ENCODE measurements at places on chromosomes 2 and 18.

DNA sequence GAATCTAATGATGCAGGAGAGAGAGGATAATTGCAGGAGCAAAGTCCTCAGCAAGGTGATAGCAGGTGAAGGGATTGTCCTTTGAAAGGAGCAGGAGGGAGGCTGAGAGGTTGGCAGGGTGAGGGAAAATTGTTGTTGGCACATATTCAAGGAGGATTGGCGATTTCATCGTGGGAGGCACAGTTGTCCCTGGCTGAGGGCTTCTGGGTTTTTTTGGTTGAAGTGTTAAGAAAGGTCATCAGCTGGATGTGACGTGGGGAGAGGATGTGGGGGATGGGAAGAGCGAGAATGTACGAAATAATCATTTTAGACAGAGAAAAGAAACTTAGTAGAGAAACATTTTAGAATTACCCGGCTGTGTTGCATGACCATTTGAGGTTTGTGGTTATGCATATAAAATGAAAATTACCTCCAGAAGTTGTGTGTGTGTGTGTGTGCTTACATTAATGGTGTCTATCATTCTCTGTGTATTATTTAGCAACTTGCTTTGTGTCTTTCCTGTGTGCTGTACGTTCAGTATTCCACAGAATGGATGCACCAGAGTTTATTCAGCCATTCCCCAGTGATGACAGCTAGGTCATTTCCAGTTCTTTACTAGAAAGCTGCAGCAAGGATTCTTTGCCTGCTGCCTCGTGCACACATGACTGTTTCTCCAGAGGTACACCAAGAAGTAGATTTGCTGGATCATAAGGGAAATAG is 67.6 kb downstream of the SDC1 start:
- DNase-seq, result no peak

DNA sequence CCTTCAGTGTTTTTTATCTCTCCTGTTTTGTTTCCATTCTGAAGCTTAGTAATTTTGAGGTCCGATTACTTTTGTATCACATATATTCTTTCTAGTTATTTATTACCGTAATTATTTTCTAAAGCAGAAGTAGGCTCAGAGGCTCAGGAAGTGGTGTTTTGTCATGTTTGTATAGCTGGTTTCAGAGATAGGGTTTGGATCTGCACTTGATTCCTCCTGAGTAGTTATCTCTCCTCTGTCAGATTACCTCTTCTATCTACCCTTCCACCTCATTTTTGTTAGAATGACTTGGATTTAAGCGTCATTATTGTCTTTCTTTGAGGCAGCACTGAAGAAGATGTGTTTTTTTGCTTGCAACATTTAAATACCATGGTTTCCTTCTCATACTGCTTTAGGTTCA is 95.4 kb downstream of the MTA3 start:
- DNase-seq, result no peak

DNA sequence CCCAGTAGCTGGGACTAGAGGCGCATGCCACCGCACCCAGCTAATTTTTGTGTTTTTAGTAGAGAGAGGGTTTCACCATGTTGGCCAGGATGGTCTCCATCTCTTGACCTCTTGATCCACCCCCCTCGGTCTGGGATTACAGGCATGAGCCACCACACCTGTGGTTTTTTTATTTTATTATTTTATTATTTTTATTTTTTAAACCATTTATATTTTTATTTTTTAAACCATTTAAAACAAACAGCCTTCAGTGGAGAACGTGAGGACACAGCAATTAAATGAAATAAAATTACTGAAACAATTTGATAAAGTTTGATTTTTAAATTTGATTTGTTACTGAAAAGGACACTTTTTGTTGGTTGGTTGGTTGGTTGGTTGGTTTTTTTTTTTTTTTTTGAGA is 181.0 kb downstream of the AGAP1 start:
- DNase-seq, result no peak

GRCh38 chr18:21853016-21853415 is 112.4 kb downstream of the MIB1 start:
- DNase-seq, result peak; percentile 46

DNA sequence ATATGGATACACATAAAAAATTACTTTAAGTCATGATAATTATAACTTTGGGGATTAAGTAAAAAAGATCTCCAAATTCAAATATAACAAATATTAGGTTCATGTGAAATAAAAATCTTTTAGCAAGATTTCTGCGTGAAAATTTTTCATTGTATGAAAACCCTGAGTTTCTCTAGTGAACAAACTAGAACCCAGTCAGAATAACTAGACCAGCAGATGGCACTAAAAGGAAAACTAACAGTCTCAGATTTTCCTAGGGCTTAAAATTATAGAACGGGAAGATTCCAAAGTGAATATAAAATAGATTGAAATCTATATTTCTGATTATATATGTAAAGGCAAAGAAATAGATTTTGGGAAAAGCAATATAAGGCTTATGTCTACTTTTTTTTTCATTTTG is 43.3 kb downstream of the TMEM200C start:
- DNase-seq, result no peak

DNA sequence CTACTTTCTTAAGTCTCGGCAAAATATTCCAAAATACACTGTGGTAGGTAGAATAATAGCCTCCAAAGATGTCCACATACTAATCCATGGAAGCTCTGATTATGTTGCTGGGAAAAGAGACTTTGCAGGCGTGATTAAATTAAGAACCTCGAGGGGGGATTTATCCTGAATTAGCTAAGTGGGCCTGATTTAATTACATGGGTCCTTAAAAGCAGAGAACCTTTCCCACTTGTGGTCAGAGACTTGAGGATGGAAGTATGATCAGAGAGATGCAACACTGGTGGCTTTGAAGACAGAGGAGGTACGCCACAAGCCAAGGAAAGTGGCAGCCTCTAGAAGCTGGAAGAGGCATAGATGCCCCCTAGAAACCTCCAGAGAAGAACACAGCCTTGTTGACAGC is 2.8 kb downstream of the DYM start:
- no peak for DNase-seq

DNA sequence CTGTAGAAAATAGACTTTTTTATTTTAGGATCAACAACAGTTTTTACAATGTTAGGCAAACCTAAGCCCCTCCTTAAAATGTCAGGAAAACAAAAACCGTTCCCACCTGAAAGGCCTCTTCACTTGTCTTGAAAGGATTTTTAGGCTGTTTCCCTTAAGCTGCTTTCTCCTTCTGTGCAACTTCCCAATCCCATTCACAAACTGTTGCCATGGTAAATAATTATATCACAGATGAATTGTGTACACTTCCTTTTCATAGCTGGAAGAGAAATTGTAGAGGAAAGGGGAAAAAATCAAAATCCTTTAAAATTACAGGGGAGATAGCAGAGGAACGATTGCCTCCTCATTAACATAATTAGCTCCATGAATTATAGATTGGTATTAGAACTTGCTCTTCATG is 1488.0 kb upstream of the CELF4 start:
- no peak for DNase-seq

GRCh38 chr2:241652142-241652541 is 14.6 kb downstream of the ATG4B start:
- no peak for DNase-seq

DNA sequence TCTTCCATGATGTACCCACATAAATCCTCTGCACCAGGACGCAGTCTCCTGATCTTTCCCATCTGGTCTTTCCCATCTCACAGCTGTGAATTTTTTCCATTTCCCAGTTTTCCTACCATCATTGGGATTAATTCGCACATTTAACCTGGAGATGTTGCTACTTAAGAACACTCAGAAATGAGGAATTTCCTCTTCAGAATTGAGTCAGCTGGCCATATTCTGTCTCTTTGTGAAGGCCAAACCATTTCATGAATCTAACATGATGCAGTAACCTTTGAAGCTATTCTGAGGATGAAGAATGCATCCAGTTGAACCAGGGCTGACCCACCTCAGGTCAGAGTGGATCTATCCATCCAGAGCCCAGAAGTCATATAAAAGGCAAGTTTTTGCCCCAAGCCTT is 326.8 kb downstream of the SETBP1 start:
- DNase-seq, result no peak

GRCh38 chr2:80330527-80331450 is 26.2 kb upstream of the LRRTM1 start:
- no peak for DNase-seq

GRCh38 chr2:20365249-20365817 is 14.7 kb upstream of the PUM2 start:
- peak; percentile 61 for DNase-seq

DNA sequence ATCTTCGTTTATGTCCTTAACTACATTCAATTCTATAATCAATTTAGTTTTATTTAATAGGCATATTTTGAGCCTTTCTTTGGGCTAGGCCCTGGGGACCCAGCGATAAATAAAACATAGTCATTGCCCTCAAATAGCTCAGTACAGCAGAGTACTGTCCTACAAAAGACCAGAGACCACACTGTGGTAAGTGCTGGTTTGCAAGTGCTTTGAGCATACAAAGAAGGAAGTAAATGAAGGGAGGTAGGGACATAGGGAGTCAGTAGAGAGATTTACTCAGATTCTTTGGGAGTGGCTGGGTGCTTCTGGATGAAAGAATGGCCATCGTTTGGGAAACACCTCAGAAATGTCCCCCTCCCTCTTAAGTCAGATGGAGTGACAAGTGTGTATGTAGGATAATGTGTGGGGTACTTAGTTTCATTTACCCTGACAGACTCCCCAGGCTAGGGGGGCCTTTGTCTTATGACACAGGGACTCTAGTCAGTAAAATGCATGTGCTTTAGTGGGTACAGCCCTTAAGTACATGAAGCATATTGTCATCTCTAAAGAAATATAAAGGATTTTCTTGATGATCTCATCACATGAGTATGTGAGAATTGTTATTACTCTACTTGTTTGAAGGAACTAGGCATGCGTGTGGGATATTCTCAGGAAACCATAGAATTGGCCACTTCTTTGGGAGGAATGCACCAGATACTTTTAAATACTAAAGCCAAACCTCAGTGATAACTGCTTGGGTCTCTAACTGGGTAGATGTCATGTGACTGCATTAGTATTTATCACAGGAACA is 35.1 kb downstream of the MAPRE2 start:
- DNase-seq, result peak; percentile 71

DNA sequence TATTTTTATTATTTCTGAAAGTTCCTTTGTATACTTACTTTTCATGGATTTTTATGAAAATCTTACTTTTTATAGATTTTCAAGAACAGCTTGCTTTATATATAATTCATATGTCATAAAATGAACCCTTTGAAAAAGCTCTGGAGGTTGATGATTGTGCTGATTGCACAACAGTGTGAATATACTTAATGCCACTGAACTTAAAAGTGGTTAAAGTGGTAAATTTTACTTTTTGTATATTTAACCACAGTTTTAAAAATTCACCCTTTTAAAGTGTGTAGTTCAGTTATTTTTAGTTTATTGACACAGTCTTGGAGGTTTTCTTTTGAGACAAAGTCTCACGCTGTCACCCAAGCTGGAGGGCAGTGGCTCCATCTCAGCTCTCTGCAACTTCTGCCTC is 8.4 kb downstream of the SANBR start:
- no peak for DNase-seq

DNA sequence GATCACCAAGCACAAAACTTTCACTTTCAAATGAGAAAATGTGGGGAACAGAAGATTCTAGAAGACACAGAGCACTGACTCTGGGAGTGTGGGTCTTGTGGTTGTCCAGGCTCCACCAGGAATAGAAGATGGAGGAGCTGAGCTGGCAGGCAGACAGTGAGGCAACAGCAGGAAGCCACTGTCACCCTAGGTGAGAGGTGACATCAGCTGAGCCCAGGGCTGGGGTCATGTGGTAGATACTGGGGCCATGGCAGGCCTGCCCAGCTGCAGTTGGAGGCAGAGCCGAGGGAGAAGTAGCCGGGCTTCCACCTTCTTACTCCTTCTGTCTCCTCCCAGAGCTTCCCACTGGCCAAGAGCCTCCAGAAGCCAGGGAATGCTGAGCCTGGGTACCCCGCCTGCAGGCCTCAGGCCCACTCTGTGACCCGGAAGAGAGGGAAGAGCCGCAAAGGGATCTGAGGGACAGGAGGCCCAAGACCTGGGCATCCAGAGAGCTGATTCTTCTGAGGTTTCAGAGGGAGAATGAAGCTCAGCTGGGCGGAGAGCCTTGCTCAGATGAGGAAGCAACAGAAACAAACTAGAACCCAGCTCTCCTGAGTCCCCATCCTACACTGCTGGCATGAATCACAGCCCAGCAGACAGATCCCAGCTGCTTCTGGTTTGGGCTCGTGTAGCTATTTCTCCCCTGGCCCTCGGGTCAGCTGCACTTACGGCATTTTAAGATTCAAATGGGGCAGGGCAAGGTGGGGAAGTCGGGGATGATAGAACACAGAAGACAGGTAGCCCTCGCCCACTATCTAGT is 39.8 kb upstream of the ASAP2 start:
- DNase-seq, result peak; percentile 22

- DNase-seq, result peak; percentile 22
These were observed 47.0 kb upstream of the AP1S3 start for GRCh38 chr2:223884399-223884798.
